SK-N-MC (cell line): ENCODE measurements at places on chromosomes 1 and 21.
A peak's percentile ranks its signal among the peaks of the same experiment; 100 is the strongest.

DNA sequence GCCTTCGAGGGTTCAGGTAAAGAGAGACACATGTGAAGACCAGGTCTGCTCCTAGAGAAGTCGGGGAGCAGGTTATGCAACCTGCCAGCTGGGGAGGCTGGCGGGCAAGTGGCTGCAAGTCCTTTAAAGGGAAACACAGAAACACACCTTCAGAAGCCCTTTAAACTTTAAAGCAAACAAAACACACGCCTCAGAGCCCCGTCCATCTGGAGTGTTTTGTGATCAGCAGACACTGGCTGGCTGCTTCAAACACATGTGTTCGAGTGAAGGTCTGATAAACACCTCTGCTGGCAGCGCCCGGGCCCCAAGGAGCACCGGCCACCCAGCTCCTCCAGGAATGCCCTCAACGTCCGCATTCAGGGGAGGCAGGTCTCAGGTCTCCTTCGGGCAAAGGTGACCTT lies 15.2 kb downstream of the RIPK4 start:
- DNase-seq = no peak

DNA sequence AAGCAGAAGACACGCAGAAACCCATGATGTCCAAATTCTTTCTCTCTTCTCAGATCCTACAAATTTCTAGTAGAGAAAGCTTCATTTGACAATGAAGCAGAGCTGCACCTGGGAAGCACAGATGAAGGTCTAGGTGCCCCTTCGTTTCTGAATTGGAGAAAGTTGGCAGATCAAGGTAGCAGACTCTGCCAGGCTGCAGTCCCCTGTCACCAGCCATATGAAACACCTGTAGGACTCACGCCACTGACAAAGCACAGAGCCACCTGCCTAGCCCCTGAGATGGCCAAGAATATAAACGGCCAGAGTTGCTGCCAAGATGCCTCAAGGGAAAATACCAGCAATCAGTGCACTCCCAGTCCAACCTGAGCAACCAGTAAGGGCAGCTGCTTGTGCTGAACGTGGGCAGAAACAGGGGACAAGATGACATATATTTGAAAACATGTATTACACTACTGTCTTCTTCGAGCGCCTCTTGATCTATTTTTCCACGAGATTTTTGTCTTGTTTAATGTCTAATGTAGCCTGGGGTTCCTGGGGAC lies 20.6 kb upstream of the PLEKHA6 start:
- no peak for DNase-seq

DNA sequence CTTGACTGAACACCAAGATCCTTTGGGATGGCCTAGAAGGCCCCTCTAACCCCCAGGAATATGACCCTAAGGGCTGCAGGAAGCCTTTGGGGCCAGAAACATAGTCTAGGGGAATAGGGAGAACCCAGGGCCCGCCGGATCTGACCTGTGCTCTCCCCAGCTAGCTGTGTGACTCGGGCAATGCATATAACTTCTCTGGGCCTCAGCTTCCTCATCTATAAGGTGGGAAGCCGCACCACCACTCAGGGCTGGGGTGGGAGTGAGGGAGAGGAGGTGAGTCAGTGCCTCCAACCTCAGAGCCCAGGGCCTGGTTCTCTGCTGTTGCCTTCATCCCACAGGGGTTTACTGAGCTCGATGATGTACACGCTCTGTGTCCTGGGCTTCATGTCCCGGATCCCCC lies 434.4 kb downstream of the PTPRU start:
- no peak for DNase-seq

GRCh38 chr21:23127973-23128372 lies 2129.8 kb downstream of the NCAM2 start:
- DNase-seq = no peak

GRCh38 chr1:81800695-81801650 lies at the start of gene ADGRL2:
Gene ADGRL2, plus strand, starts transcription at chr1:81800934. Its CDS starts 36,051 bp downstream, at chr1:81836985.
- no peak for DNase-seq

DNA sequence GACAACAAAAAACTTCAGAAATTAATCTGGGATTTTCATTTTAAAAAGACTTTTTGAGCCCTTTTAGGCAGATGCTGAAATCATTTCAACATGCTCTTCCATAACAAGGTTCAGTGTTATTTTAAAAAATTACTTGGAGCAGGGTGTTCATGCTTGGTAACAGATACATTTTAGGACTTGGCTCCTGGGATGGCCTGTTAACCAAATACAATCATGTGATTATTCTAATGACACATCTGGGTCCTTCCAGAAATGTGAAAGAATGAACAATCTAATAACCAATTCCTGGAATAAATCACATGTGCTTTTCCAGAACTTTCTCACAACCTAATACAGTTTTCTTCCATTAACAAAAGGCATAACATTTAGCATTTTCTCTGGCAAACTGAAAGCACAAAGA lies 379.8 kb upstream of the RUNX1 start:
- DNase-seq = no peak

GRCh38 chr21:46608672-46609111 lies 3.8 kb upstream of the S100B start:
- DNase-seq = no peak

DNA sequence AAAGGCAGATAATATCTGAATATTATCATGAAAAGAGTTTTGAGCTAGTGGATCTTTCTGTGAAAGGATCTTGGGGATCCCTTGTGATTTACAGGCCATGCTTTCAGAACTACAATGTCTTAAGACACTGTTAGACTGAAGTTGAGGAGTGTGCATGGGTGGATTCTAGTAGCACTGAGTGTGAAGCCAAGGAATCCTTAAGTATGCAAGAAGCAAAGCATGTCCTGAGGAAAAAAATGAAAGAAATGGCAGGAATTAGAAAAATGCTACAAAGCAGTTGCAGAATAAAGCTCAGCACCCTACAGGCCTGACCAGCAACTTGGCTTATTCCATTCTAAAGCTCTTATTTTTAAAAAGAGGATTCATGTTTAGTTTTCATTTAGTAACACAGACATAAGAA lies 11.9 kb downstream of the STX6 start:
- no peak for DNase-seq

DNA sequence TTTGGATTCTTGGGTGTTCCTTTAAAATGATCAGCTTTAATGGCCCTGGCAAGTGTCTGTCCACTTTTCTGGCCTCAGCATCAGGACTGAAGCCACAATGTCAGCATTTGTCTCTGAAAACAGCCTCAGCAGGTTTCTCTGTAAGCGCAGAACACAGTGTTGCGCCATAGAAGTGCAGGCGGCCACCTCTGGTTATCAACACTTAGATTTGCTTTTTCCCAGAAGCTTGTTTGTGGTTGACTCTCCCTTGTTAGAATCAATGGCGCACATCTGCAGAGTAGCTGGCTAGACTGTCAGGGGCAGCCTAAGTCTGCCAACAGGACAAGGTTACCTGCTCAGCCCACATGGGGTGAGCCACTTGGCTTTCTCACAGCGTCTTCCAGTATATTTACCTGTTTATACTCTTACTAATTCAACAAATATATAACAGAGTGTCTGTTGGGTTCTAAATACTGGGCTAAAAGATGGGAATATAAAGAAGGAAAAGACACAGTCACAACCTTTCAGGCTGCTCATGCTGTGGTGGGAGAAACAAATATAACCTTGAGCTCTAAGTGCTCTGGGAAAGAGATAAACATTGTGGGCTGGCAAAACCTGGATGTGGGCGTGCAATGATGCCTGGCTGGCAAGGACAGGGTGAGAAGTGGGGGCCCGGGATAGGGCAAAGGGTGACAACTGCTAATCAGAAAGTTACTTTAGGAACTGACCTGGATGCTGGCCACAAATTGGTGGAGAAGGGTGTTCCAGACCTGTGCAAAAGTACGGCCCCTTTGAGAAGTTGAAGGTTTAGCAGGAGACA lies 149.3 kb upstream of the KIAA0040 start:
- no peak for DNase-seq

DNA sequence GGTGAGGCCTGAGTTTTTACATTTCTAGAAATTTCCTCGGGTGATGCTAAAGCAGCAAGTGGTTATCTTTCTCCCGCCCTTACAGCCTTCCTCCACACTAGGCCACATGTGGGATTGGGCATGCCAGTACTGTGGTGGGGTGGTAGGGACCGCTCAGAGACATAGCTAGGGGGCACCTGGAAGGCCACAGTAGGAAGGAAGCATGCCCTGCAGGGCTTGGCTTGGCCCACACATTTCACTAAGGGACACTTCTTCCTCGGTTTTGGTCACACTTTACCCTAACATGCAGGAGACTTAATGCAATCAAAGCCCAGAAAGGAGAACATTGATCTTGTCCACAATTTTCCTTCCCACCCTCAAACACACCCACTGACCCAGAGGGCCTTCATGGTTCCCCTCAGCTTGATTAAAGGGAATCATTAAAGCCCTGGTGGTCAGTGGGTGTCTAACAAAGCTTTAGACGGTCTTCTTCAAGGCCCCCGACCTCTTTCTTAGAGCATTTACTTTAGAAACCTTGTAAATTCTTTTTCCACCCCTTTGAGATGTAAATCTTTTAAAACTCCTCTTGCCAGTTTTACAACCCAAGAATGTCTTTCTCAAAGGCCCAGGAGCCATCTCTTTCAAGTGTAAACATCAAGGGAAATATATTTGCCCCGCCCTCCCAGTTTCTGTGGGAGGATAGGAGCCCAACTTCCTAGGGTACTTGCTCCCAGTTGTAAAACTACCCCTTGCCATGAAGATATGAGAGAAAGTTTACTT lies 246.4 kb upstream of the PTBP2 start:
- DNase-seq = no peak

DNA sequence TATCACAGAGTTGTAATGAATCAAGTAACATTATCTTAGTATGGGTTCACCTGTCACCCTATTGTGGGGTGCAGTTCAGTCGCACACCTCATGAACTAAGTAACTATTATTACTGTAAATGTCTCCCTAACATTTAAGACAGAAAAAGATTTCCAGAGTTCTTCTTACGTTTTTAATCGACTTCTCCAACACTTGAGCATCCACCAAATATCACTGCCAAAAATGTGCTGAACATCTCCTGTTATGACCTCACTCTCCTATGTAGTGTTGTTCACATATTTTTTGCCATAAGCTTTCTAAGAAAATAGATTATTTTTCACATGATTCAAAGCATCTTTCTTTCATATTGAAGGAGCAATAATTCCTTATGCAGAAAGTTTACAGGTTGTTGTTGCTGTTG lies 1.3 kb downstream of the TTLL7 start:
- no peak for DNase-seq

DNA sequence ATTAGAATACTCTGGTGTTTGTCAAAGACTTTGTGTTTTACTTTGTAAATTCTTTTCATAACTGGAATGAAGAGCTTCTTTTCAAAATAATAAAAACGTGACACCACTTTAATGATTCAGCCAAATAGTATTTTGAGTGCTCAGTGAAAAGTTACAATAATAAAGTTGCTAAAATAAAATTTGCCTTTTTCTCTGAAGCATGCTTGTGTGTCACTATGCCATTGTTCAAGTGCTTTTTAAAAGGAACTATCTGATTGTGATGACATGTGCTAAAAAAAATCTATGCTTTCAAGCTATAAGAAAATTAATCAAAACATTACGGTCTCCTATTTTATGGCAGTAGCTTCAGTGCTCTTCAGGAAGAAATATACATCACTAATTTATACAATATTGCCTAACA lies 1290.5 kb upstream of the B3GALT2 start:
- peak; percentile 18 for DNase-seq

DNA sequence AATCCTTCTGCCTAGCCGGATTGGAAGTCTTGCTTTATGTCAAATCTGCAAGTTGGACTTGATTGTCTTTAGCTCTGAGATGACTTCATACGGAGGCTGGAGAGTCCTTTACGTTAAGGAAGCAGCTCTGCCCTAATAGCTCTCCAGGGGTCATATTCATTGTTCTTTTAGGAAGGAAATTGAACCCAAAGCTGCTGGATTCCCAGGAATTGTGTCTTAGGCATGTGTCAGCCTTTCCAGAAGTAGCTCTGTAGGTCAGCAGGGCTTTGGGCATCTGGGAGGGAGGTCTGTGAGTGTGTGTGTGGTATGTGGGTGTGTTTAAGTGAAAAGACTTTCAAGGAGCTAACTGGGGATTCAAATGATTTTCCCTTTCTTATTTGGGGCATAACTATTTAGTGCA lies 82.4 kb downstream of the ABCA4 start:
- no peak for DNase-seq

- DNase-seq = no peak
Measured at GRCh38 chr1:36576551-36577110, 93.9 kb upstream of the CSF3R start.

DNA sequence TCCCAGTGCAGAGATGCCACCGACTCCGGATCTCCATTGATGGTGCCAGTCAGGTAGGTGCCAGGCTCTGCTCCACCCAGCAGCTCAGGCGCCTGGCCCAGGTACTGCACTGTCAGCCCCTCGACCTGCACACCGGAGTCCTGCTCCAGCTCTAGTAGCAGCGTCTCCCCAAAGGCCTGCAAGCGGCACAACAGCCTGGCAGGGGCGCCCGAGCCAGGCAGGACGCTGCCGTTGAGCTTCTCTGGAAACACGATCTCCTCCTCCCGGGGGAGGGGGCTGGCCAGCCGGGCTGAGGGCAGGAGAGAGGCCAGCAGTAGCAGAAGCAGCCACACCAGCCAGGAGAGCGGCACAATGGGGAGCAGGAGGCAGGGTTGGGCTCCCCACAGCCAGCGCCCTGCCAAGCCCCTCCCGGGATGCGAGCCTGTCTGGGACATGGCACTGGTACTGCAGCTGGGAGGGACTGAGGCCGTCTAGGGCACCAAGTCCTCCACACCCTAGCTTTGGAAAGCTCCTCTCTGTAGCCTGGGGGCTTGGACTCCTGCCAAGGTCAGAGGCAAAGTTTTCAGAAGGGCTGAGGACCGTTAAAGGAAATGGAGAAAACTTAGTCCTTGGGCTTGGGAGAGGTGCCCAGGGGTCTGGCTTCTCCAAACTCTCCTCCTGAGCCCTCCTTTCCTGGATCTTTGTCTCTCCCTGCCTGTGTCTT lies 509 bp downstream of the ADAMTS4 start:
- DNase-seq = no peak

DNA sequence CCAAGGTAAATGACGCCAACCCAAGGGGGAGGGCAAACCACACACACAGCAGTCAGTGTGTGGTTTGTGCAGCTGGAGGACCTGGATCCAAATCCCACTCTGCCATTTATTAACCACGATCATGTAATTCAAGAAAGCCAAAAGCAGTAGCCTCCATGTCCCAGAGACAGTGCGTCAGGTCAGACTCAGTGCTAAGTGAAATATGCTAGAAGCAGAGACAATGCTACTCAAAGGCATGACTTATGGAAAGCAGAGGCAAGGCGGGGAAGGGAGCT lies 13.6 kb downstream of the TTC39A start:
- DNase-seq = no peak

DNA sequence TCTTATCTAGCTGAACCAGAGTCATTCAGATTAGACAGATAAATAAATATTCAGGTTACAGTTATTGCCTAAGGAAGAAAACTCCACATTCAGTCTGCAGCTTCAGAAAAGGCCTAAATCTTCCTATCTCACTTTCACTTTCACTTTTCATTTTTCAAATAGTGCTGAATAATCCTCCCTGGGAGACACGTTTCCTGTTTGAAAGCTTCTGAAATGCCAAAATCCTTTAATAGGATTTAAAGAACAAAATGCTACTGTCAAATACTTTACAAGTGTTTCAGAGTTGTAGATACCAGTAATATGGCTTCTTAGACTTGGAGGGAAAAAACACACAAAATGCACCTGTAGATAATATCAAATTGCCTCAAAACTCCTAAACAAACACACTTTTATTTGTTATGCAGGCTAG lies 3.9 kb downstream of the PSMB2 start:
- peak; percentile 24 for DNase-seq

- DNase-seq = no peak
Measured at GRCh38 chr1:33852711-33853110, 11.2 kb upstream of the HMGB4 start.
